ENCODE measurements at places on chromosomes 13 and 19. TPM values are rescaled to one million over a fixed set of nuclear protein-coding genes. Genes with fewer than 3 reads are reported as not detected.
A peak's percentile ranks its signal among the peaks of the same experiment; 100 is the strongest.

Gene TNNT1
- 27.6 TPM for total RNA-seq

Gene SPTBN4
- total RNA-seq = 2.6 TPM

DNA sequence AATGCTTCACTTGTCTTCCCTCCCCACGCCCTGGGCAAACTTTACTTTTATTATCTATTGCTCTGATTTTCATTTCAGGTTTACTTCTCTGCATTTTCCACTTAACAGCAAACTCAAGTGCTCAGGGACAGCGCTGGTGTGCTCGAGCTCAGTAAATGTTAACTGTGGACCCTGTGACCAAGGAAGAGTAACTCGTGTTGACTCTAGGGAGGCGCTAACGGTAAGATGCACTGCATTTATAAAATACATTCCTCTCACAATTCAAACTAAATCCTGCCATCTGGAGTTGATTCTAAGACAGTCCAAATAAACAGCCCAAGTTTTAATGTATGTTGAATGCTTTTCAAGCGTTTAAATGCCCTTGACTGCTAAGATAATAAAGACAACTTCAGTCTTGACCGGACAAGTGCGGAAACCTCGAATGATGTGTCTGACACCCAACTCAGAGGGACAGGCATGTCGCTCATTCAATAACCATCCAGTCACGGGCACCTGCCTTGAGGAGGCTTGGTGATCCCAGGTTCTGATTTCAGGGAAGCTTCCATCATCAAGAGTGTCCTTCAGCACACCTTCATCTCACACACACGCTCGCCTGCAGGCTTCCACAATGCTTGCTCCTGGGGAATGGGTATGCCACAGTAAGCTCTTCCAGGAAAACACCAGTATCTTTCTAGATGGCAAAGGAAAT is 93.2 kb downstream of the STK24 start:
- H3K4me3 ChIP-seq = peak overlapping the region; percentile 78
- H3K27me3 ChIP-seq = no peaks in the 10 kb centered on the region
- peaks cover 68% of the 10 kb centered on the region for H3K4me1 ChIP-seq
- peak overlapping the region; percentile 99 for H3K27ac ChIP-seq
- peaks cover 8% of the 10 kb centered on the region for H3K36me3 ChIP-seq
- no peak for DNase-seq

- DNase-seq = no peak
- H3K36me3 ChIP-seq = peaks cover 75% of the 10 kb centered on the region
- no peaks in the 10 kb centered on the region for H3K4me1 ChIP-seq
- H3K4me3 ChIP-seq = no peak overlapping the region
- H3K27ac ChIP-seq = no peak overlapping the region
- H3K27me3 ChIP-seq = no peaks in the 10 kb centered on the region
These were observed 1.7 kb downstream of the UTP14C start for GRCh38 chr13:52026246-52026626.
